ENCODE measurements at places on chromosomes 3 and 15.

GRCh38 chr3:38121451-38121831 lies 15.5 kb downstream of the ACAA1 start:
- no peak for DNase-seq

GRCh38 chr3:188276375-188276774 lies 122.4 kb downstream of the LPP start:
- DNase-seq, result no peak

DNA sequence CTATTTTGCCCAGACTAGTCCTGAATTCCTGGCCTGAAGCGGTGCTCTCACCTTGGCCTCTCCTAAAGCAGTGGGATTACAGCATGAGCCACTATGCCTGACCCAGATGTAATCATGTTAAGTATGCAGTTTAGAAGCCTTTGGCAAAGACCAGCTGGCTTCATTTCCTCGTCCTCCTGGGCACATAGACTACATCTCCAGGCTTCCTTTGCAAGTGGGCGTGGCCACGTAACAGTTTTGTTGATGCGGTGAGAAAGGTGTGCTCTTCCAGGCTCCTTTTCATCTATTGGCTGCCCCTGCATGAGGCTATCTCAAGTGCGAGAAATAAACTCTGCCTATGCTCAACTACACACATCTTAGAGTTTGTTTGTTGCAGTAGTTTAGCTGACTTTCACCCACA lies 13.0 kb downstream of the SV2B start:
- no peak for DNase-seq

- DNase-seq, result no peak
Measured at GRCh38 chr3:178451799-178452198, 84.4 kb upstream of the KCNMB2 start.

- no peak for DNase-seq
Measured at GRCh38 chr3:37862903-37863815, 1.5 kb downstream of the CTDSPL start.

- DNase-seq, result peak; percentile 26
Measured at GRCh38 chr3:115423170-115423569, 200.1 kb upstream of the GAP43 start.

- no peak for DNase-seq
Measured at GRCh38 chr15:95492388-95493070, 838.0 kb upstream of the NR2F2 start.

DNA sequence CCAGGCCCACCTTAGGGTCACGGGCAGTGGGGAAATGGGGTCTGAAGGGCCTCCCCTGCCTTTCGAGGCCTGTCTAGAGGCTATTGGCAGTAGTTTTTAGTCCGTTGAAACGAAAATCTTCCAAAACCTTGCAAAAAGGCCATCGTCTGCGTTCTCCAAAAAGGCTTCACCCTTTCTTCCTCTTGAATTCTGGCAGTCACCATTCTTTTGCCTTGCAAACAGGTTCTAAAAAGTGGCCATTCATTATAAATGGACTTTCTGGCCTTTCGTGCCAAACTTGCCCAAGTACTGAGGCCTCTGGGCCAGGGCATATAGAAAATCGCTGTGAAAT lies 367 bp upstream of the TARS3 start:
- DNase-seq, result no peak

GRCh38 chr15:50377867-50378751 lies 23.1 kb upstream of the GABPB1 start:
- DNase-seq, result peak; percentile 61

- no peak for DNase-seq
Measured at GRCh38 chr15:22226034-22226790, 145.9 kb downstream of the OR4M2 start.

- no peak for DNase-seq
Measured at GRCh38 chr3:144344925-144345548, 373.4 kb downstream of the DIPK2A start.

DNA sequence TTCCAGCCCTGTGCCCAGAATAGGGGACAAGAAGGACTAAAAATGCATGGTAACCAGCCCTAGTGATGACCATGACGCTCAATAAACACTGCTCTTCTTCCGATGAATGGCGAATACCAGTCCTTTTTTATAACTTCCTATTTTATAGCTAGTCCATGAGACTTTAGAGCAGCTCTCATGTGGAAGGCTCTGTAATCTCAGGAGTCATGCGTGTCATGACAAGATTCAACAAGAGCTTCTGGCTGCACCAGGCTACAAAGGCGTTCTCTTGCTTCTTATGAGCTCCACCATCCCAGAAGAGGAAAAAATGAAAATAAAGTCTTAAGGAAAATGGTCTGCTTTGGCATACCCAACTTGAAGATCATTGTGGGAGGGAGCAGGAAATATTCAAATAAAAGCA lies 141.0 kb downstream of the TMCO5A start:
- no peak for DNase-seq

- peak; percentile 59 for DNase-seq
Measured at GRCh38 chr3:52721002-52721729, 15.3 kb downstream of the SPCS1 start.

- DNase-seq, result no peak
Measured at GRCh38 chr3:170330366-170330765, 27.1 kb upstream of the SKIL start.

- peak; percentile 79 for DNase-seq
Measured at GRCh38 chr3:141368062-141368924, at the start of gene ZBTB38. ZBTB38 (plus strand) TSS chr3:141368504; CDS start chr3:141442389, 73,885 bp downstream.

GRCh38 chr15:80170596-80170995 lies 17.8 kb downstream of the FAH start:
- no peak for DNase-seq

DNA sequence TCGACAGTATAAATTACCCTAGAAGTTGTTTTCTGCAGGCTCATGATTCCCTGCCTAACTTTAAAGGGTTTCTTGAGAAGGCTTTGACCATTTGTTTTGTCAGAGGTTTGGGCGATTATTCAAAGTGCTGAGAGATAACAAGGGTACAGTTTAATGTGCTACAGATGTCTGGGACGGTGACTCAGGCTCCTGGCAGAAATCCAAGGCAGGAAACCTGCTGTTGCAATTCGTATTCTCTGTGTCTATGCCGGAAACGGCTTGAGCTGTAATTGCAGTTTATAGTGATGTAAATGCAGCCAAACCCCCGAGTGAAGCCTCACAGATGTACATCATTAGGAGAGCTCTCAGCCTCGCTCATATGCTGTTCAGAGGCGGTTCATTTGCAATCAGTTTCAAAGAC lies 65.6 kb downstream of the SYNPR start:
- peak; percentile 61 for DNase-seq

DNA sequence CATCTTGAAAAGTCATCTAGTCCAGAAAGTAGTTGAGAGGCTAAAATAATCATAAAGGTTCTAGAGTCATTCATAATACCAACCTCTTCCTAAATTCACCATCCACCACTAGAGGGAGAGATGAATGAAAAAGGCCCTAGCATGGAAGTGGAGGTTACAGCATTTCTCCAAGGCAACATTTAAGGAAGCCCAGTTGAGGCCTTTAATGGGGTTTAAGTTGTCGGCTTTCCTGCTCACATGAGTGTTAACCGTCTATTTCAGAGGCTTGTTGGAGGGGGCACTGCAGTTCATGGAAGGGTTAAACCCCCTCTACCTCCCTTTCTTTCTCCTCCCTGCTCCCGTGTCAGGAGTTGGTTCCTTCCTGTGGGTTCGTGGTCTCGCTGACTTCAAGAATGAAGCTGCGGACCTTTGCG lies 3.8 kb upstream of the SLCO3A1 start:
- peak; percentile 42 for DNase-seq

DNA sequence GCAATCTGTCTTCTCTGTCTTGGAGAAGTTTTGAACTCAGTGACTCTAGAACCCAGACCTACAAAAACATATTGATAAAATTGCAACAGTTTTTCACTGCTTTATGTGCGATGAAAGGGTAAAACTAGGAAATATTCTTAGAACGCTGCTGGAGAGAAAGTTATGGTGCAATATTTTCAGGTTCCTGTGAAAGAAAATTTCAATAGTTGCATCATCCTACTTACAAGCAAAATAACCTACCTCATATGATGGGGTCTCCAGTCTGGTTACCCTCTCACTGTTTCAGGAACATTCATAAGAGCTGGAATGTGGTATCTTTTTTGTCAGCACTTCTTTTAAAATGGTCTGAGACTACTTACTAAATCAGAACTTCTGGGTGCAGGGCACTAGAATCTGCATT lies 27.1 kb downstream of the GATM start:
- no peak for DNase-seq

DNA sequence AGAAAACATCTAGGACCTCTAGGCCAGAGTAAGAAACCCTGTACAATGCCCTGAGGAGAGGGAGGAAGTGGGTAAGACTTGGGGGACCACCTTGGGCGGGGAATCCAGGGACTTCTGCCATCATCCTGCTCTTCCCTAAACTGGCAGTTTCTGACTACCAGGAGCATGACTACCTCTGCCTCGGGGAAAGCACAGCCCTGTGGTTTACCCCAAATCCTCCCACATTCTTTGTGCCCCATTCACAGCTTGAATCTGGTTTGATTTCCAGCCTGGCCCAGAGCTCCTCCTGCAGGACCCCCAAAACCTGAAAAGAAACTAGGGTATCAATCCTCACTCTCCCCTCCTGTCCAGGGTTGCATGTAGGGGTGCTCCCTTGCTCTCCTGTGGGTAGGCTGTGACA lies 4.7 kb downstream of the C3orf18 start:
- DNase-seq, result peak; percentile 29

DNA sequence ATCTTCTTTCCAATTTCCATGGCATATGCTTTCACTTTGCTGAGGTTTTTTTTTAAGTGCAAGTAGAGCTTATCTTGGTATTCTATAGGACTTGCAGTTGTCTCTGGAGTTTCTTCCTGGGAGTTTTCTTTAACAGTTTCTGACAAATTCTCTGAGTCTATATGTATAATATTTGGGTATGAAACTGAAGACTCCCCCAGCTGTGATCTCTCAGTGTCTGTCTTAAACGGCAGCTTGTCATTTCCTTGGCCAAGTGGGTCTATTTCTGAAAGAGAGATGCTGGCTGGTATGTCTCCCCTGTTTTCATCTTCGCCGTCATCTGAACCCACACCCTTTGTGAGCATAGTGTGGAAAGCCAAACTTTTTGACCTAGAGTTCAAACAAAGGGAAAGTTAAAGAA lies 73.3 kb upstream of the PTX3 start:
- DNase-seq, result no peak

GRCh38 chr15:89125088-89125826 lies 37.0 kb downstream of the ABHD2 start:
- no peak for DNase-seq

- DNase-seq, result no peak
Measured at GRCh38 chr15:83278191-83278590, 6.3 kb downstream of the BNC1 start.

- DNase-seq, result no peak
Measured at GRCh38 chr3:24158761-24159454, 213.8 kb downstream of the NR1D2 start.

DNA sequence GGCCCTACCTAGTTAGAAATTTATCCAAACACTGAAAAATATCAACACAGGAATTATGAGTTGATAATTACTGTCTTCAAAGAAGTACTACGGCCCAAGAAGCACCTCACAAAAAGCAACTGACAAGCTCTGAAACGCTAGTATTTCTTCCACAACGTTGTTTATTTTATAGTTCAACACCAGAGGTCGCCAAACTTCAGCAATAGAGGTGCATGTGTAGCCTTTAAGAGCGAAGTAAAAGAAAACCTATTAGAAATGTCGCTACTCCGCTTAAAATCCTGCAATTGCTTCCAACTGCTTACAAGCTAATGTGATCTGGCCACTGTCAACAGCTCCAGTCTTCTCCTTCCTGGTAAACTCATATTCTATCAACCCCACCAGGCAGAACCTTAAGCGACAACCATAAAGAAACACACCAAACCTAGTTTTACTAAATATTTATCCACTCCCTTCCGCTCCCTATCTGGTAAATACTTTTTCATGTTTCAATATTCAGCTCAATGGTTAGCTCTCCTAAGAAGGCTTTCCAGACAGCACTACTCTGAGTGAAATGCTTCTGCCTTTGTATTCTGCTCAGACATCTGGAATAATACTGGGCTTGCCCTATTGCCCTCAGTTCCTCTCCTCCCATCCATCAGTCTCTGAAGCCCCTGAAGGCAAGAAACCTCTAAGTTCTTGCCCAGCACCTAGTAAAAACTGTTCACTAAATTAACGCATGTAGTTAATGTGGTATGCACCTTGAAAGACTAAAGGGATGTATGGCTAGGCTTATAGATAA lies 110.2 kb downstream of the NR1I2 start:
- DNase-seq, result peak; percentile 53

DNA sequence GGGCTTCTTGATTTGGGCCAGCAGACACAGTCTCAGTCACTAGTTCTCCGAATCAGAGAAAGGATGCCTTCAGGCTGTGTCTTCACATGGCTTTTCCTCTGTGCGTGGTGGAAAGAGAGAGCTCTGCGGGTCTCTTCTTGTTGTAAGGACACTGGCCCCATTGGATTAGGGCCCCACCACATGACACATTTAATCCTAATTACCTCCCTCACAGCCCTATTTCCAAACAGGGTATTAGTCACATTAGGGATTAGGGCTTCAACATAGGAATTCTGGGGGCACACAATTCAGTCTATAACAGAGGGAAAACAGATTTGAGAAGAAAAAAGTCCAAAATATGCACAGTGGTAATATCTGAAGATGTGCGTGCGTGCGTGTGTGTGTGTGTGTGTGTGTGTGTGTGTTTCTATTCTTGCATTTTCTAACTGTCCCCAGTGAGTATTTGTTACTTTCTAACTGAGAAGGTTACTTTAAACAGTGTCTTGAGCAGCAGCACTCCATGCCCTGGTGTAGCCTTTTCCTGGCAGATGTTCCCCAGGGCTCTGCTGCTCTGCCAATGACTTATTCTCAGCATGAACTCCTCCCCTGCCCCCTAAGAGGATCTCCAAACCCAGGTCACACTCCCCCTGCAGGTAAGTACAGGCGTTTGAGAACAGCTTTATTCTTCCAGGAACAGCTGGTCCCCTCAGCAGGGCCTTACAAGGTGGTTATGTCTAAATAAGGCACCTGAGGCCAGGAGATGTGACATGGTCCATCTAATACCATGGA lies 72.9 kb downstream of the RPL39L start:
- no peak for DNase-seq

- DNase-seq, result no peak
Measured at GRCh38 chr3:143596957-143597642, 251.2 kb downstream of the SLC9A9 start.

GRCh38 chr3:101484805-101485620 lies 28.0 kb downstream of the SENP7 start:
- DNase-seq, result no peak

DNA sequence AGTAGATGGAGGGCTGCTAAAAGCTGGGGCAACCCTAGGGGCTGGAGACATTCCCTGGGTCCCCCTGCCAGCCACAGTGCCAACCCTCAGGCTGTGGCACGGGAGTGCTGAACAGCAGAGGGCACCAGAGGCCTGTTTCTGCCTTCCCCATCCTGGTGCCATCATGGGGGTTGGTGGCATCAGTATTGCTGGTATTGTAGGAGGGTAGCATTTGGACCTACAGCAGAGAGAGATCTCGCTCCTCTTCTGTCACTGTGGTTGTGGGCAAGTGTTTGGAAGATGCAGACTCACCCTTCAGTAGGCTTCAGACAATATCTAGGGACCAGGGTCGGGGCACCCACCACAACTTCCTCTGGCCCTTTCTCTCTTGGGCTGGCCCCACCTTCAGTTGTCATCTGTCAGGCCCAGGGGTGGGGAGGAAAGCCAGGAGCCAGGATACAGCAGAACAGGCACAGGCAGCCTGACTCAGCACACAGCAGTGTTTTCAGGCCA lies 123.5 kb downstream of the RPLP1 start:
- DNase-seq, result peak; percentile 71

- peak; percentile 53 for DNase-seq
Measured at GRCh38 chr3:61058836-61059235, 192.4 kb downstream of the FHIT start.
